ENCODE measurements at places on chromosomes 6 and 20. TPM values are rescaled to one million over a fixed set of nuclear protein-coding genes. Genes with fewer than 3 reads are reported as not detected.
A peak's percentile ranks its signal among the peaks of the same experiment; 100 is the strongest.

GRCh38 chr20:5658912-5659345 is 91.3 kb upstream of the SHLD1 start:
- peaks cover 31% of the 10 kb centered on the region for H3K4me1 ChIP-seq
- no peaks in the 10 kb centered on the region for H3K27me3 ChIP-seq
- H3K27ac ChIP-seq = peak overlapping the region; percentile 79

- H3K36me3 ChIP-seq = no peaks in the 10 kb centered on the region
- H3K4me1 ChIP-seq = no peaks in the 10 kb centered on the region
- peak; percentile 14 for DNase-seq
- H3K27ac ChIP-seq = no peak overlapping the region
- H3K4me3 ChIP-seq = no peak overlapping the region
- no peaks in the 10 kb centered on the region for H3K27me3 ChIP-seq
Observed at GRCh38 chr20:3696200-3696599, 14.4 kb upstream of the ADAM33 start.

DNA sequence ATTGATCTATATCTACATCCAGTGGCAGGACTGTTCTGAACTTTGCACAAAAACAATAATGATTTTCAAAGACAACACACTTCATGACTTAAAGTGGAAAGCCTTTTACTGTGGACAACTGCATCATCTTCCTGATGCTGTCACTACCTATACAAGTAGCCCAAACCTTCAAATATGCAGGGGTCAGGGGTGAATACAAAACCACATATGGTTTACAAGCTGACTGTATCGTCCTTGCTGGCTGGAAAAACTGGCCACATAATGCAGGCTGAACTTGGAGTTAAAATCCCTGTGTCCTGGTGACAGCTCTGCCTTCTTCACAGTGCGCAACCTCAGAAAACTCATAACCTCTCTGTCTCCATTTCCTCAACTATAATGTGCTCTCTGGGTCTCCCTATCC is 128.9 kb downstream of the GMDS start:
- H3K4me1 ChIP-seq = peaks cover 10% of the 10 kb centered on the region
- no peaks in the 10 kb centered on the region for H3K36me3 ChIP-seq
- H3K27ac ChIP-seq = no peak overlapping the region
- DNase-seq = no peak

DNA sequence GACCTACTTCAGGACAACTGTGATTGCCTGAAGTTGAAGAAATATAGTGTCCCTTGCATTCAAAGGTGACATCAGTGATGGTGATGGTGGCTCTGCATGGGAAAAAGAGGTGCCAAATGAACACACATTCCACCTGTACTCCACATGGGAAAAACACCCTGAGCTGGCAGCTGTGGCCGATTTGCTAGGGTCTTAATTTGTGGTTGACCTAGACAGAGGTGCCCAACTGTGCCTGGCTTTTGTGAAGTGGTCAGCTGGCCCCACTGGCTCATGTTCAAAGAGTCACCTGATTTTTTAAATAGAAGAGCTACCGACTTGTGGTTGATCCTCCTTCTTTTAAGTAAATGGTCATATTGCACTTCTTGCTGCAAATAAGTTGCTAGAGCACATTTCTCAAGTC is 7.6 kb upstream of the GCNT2 start:
- no peaks in the 10 kb centered on the region for H3K36me3 ChIP-seq
- no peak for DNase-seq
- H3K4me3 ChIP-seq = no peak overlapping the region
- no peaks in the 10 kb centered on the region for H3K27me3 ChIP-seq

DNA sequence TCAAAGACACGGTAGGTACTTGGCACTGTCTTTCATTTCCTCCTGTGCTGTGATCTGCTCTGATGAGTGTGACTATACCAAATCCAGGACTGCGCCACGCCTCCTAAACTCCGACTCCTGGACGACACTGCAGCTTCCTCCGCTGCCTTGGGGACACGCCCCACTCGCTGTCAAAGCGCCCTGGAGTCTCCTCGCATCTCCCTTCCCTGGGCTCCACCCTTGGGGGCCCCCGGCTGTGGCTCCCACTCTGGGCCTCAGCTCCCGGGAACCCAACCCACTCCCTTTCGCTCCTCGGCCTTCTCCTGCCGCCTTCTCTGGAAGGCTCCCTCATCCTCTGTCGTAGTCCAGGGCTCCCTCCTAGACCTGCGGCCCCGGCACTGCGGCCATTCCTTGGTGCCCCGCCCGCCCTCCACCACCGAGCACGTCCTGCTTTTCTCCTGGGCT is 61.2 kb downstream of the RSPH3 start:
- no peaks in the 10 kb centered on the region for H3K36me3 ChIP-seq
- H3K4me1 ChIP-seq = no peaks in the 10 kb centered on the region
- DNase-seq = peak; percentile 62
- peak overlapping the region; percentile 60 for H3K4me3 ChIP-seq

GRCh38 chr6:45724511-45724910 is 291.1 kb downstream of the CLIC5 start:
- H3K4me3 ChIP-seq = no peak overlapping the region
- H3K4me1 ChIP-seq = peaks cover 3% of the 10 kb centered on the region
- H3K27ac ChIP-seq = no peak overlapping the region
- H3K36me3 ChIP-seq = no peaks in the 10 kb centered on the region
- H3K27me3 ChIP-seq = no peaks in the 10 kb centered on the region

Gene SYTL3
- total RNA-seq = 1.5 TPM

Data from osteoblast (primary cell).